Hematopoietic multipotent progenitor cell treated with erythropoietin and hydrocortisone succinate and interleukin-3 and kit ligand, for 4 days (in vitro differentiated cells): ENCODE measurements at places on chromosomes 7 and 10.

DNA sequence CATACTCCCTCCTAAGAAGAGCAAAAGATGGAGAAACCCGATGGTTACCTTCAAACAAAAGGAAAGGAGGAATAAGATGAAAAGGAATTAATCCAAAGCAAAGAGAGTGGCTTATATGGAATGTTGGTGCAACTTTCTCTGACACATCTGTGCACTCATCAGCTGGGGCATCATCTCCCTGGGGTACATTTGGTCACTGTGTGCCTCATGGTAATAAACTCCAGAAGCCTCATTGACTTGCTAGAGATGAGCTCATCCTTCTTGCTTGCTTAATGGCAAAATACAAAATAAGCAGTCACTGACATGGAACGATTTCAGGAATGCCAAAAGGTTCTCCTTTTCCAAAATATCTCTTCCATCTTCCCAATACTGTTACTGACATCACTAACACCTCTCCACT lies 22.5 kb downstream of the CAV1 start:
- DNase-seq, result no peak

DNA sequence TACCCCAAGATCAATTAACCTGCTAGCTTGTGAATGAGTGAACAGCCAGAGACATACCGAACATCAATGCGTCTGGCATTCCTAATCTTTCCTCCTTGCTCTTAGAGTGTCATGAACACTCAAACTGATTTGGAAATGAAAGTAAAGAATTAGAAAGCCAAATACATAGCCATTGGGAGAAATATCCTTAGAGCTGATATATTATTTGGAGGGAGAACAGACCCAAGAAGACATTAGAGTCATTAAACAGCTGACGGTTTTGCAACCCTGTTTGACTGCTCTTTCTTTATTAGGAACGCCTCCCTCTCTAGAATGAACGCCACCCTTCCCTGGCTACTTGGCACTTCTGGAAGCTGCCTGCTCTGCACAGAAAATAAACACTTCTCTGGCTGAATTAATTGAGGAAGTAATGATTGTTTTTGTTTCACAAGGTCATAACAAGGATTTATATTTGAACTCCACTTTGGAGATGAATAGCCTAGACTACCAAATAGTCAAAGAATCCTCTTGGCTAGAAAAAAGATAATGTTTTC lies 42.8 kb downstream of the CTTNBP2 start:
- no peak for DNase-seq

GRCh38 chr7:41037691-41038090 lies 665.2 kb downstream of the INHBA start:
- DNase-seq, result no peak

- DNase-seq, result no peak
Measured at GRCh38 chr10:75037171-75038153, 74.0 kb upstream of the SAMD8 start.

DNA sequence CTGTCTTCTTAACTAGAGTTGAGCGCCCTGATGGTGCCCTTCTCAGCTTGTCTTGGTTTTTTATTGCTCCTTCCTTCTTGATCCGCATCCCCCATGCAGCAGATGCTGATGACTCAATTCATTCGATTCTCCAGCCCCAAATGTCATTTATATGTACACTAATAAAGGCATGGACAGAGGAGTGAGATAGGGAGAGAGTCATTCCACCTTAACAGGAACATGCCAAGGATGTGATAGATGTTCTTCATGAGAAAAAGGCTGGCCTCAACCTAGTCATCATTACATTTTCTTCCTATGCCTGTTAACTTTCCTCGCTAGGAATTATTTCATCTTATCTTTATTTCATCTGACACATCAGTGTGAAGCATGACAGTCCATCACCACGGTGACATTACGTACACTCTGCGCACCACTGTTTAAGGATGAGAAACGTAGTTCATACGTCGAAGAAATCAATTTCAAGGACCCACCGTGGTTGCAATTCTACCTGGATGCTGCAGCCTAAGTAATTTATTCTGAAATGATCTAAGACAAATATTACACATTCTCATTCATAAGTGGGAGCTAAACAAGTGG lies 150.3 kb upstream of the FAM171A1 start:
- no peak for DNase-seq

DNA sequence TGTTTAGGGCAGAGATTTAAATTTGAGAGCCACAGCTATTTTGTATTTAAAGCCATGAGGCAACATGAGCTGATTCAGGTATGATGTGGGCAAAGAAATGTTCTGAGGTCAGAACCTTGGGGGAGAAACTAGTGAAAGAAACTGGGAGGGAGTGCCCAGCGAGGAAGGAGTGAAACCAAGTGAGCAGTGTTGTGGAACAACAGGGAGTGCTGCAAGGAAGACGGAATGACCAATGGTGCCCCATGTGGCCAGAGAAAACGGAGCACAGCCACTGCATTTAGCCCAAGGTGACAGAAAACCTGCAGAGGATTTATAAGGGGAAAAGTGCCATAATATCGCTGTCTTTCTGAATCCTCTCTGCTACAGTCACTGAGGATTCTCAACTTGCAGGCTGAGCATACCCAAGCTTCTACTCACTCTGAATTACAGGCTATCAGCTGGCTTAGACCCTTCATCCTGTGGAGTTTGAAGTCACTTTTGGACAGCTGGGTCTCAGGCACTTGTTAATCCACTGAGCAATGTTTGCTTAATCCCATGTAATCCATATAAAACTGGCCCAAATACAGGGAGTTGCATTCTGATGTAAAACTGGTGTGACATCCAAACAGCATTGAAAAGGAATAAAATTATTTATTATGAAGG lies 777.3 kb downstream of the CCSER2 start:
- no peak for DNase-seq

DNA sequence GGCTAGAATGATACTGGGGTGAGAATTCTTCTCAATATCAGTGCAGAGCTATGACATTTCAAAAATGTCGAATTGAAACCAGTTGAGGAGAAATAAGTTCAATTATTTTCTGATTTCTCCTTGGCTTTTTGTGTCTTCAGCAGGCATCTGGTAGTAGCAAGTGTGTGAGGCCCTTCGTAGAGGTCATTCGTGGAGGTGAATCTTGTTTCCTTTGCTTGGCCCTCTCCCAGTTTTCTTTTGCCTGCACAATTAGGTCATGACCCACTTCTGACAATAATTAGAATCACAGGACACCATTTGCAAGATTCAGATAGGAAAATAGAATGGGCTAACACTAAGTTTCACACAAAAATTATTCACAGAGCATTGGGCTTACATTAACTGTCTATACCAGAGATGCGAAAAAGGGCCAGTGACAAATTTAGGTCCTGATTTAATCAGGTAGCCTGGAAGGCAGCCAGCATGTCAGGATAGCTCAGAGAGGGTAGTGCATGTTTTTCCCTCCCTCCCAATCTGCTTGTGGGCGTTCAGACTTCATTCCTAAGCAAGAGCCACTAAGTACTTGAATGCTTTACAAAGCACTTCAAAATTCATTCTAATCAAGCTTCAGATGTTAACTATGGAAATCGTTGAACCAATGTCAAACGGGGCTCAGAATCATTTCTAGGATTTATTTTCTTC lies 24.0 kb upstream of the A1CF start:
- DNase-seq, result no peak

- DNase-seq, result peak; percentile 13
Measured at GRCh38 chr7:18212308-18212707, 184.7 kb upstream of the PRPS1L1 start.

GRCh38 chr10:128384831-128385230 lies 258.6 kb upstream of the MKI67 start:
- DNase-seq, result no peak

DNA sequence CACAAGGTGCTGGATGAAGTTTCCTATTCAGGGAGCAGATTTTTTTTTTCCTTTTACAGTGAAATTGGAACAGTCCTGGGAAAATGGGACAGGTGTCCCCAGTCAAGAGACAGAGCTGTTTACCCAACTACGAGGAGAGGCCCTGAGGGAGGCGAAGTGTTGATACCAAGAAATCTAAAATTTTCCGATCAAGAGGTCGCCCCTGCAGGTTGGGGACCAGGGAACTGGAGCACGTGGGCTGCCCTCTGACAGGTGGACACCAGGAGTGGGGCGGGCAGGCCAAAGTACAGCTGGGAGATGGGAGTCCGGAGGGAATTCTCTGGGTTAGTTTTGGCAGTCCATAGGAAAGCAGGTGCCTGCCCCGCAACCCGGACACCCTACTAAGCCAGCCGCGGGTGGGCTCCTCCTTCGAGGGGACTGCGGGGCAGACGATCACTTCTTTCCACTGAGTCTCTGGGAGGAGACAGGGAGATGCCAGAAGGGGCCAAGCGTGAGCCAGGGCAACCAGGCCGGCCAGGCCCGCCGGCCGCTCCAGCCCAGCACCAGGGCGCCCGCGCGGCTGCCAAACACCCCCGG lies 965 bp upstream of the CAMK1D start:
- DNase-seq, result no peak

DNA sequence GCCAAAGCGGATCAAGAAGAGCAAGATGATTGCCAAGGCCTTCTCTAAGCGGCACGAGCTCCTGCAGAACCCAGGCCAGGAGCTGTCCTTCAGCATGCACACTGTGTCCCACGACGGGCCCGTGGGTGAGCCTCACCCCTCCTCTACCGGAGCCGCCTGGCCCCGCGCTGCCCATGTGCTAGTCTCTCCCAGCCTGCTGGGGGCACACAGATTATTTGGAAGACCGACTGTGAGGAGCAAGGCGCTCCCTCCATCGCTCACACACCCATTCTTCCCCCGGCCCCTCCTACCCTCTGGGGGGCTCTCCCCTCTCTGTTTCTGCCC lies 13.9 kb upstream of the AHCYL2 start:
- DNase-seq, result no peak

DNA sequence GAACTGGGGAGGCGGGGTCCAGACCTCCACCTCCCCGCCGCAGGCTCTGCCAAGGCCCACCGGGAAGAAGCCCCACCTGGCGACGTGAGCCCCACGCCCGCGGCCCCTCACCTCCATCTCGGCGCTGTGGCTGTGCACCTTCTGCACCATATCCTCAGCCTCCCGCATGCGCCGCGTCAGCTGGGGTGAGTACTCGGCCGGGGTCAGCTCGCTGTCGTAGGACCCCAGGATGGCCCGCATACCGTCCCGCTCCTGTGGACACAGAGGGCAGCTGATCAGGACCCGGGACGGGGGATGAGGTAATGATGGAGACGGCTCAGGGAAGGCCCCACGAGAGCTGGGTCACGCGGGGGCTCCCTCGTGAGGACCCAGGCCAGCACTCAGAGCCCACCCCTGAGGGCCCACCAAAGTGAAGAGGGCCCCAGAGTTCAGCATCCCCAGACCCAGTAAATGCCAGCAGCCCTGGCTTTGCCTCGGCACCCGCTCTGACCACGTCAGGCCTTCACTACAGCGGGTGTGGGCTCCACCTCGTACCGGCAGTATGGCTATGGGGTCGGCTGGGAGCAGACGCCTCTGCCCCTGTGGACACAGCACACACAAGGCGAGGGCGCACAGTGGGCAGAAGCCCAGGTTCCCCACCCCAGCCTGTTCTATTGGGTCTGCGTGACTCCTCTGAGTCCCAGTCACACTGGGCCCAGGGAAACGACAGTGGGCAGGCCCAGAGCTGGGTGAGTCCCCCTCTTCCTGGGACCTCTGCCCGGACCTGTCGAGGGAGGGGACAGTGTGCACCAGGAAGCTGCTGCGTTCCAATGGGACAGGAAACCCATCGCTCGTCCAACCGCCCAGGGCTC lies 218.1 kb downstream of the MAD1L1 start:
- no peak for DNase-seq

GRCh38 chr10:131311661-131312477 lies at the start of gene TCERG1L:
Gene TCERG1L (minus strand): TSS chr10:131311721. CDS start chr10:131311635, 86 bp downstream.
- peak; percentile 51 for DNase-seq

DNA sequence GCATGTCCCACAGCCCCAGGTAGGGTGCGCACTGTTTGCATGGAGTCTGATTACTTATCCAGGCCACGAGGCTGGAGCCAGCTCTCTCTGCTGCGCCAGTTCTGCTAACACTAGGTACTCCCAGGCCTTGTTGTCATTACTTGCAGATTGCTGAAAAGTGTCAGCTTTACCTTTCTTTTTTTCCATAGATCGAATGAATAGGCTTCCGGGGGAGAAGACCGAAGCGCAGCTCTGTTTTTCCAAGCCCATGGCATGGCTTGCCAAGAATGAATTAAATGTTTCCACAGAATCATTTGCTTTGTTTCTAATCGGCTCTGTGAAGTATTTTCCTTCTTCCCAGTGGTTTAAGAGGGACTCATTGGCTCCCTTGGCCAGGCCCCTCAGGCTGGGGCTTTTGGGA lies 285.8 kb downstream of the BMPER start:
- no peak for DNase-seq

GRCh38 chr10:3861795-3862194 lies 76.8 kb upstream of the KLF6 start:
- DNase-seq, result no peak
